ENCODE measurements at places on chromosomes 7 and 10.
A peak's percentile ranks its signal among the peaks of the same experiment; 100 is the strongest.

DNA sequence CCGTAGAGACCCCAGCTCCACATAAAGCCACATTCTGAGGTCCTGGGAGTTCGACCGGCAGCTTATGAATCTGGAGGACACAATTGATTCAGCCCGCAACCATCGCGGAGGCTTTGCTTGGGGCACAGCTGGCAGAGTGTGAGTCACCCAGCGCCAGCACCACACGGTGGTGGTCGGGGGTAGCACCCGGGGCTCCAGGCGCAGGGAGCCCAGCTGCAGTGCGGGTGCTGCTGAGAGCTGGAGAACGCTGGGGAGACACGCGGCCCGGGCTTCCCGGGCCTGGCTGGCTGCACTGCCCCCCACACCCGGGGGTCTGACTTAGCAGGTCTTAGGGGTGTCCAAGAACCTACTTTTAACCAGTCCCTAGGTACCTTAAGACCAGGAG, 87.9 kb downstream of the PAXIP1 start:
- no peak for DNase-seq

DNA sequence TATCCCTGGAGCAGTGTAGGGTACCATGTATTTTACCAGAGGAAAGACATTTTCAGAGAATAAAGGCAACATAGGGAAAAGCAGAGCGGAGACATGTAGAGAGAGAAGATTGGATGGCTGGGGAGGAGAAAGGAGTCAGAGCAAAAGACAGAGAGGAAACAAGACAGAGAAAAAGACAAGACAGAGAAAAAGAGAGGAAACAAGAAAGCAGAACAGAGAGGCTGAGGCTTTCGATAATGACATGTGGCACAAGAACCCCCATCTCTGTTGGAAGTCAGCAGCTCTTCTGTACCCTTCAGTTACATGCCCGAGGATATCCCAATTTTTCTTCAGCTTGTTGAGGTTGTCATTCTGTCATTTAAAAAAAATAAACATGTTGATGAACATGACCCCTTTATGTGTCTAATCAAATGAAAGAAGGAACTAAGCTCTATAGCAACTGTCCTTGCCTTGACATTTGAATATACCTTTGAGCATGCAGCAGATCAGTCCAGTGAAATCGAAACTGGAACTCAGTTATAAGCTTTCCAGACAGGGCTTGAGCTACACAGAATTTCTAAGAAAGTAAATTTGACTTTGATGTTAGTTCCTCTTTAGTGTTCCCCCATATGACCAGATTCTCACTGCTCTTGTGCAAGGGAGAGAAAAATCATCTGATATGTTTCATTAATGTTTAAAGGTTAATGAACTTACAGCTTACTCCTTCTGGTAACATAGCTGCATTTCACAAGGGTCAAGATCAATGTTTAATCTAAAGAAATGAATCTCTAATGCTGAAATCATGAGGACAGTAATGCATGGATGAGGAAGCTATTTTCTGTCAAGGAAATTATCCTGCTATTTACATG, 75.1 kb upstream of the SP4 start:
- no peak for DNase-seq

DNA sequence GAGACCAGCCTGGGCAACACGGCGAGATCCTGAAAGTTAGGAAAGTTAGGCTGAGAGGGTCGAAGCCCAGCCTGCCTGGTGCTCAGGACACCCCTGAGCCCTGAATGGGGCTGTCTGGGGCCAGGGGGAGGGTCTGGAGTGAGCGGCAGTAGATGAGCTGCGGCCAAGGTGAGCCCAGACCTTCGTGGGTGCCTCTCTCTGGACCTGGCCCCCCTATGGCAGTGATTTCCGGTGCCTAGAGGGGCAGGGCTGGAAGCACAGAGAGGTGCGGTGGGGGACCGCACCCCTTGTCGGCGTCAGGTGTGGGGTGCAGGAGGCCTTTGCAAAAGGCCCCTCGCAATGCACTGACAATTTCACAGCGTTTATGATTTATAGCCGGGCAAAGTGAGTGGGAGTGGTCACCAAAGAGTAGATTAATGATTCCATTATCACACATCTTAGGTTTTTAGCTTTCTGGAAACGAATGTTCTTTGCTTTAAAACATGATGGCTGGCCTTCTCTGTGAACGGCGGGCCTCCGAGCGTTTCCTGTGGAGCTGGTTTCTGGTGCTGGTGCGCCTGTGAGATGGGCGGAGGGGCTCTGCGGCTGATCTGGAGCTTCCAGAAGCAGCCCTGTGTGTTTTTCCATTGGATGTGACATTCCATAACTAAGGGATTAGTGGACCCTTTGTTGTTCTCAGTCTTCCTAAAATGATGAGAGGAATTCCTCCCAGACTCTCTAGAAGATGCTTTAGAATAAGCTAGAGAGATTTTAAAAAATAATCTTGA, 171.0 kb upstream of the ZNF32 start:
- DNase-seq: no peak

DNA sequence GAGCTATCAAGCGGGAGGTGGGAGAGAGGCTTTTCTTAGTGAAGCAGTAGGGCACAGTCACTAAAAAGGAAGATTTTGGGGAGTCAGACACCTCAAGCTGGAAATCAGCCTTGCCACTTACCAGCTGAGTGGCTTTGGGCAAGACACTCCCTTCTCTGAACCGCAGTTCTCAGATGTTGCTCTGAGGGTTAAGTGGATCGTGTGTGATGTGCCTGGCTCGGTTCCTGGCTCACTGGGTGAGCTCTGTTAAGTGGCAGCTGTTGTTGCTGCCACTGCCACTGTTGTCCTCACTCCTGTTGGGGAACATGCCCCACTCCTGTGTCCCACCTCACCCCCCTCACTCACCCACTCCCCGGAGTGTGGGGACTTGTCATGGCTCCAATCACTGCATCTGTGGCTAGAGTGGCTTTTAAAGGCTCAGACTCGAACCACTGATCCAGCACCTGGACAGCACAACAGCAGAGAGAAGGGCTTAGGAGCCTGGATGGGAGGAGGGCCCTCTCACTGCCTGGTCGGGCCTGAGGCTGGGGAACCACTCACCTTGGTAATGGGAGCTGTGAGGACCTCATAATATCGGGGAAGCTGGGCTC, 20.0 kb downstream of the PYROXD2 start:
- DNase-seq: no peak

DNA sequence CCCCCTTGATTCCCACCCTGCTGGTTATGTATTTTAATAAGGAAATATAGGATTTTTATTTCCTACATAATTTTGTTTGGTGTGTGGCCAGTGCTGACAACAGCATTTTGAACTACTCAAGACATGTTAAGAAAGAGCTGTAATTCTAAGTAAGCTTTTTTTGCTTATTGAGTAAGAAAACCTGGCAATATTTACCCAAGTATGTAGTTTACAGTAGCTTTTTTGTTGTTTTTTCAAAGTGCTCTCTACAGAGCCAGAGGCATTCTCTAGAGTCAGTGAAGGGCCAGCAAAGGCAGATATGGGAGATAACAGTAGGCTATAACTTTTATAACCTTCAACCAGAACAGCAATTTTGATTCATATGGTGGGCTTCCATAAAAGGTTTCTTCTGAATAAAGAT, 63.2 kb upstream of the TMEM168 start:
- no peak for DNase-seq

DNA sequence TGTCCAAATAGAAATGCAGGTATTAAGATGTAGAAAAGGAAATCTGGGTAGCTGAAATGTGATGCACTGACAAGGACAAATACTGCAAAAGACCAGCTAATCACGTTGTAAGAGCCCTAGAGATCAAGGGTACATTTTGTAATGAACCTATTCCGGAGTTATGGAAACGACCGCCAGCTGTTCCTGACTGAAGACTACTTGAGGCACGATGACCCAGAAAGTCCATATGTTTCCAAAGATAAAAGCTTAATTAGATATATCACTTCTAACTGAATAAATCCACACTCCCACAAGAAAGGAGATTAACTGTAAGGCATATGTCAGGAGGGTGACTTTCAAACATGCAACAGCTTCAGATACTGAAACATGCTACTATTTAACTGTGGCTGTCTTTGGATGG, 253.5 kb downstream of the NSUN6 start:
- no peak for DNase-seq

DNA sequence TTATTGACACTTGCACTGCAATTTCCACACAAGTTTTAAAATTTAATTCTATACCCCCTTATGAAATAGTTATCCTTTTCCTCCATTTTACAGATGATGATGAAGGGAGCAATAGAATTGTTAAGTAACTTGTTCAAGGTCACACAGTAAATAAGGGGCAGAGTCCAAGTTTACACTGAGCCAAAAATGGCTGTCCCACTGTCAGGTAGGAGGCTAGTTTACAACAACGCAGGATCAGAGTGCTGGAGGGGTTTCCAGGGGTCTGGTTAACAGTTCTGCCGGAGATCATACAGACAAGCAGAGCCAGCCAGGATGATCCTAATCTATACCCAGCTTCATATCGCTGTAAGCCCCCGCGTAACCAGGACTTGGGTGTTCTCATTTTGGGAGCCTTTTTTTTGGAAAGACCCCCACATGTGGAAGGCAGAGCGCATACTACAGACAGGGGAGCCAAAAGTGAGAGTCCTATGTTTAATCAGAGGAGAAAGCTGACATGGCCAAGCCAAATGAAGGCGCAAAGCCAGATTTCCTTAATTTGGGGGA, 524 bp upstream of the UNC5B start:
- no peak for DNase-seq

GRCh38 chr10:60434418-60435046, 44.9 kb upstream of the ANK3 start:
- DNase-seq: no peak

DNA sequence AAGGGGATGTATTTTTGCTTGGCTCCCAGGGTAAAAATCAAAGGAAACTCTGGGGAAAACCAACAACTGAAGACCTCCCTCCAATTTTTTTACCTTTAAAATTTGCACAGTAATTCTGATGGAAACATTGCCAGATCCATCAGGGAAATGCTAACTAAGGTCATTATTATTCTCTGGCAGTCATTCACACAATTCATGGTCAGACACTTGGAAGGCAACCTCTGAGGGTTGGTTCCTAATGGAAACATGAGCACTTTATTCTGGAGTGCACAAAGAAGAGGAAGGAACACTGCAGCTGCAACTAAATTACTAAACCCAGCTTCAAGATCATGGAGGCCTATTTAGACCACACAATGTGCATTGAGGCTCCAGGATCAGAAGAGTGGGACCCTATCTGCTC, 34.2 kb downstream of the SRI start:
- DNase-seq: no peak

GRCh38 chr7:135929249-135929648, 47.9 kb downstream of the MTPN start:
- no peak for DNase-seq

DNA sequence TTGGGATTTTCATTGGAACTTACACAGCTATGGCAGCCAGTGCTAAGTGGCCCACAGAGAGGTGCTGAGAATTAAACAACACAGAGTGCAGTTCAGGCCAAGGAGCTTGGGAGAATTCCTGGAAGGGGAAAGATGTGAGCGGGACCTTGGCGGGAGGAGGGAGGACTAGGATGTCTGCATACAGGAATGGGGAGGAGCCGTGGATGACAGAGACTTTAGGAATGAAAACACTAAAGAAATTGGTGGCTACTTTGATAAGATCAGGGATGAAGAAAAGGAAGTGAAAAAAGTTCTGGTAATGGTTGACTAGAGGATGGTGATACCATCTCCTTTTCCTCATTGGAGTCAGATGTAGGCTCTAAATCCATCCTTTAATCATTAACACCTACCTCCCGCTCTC, 234.2 kb upstream of the FZD8 start:
- no peak for DNase-seq

GRCh38 chr10:11017570-11018431, at the start of gene CELF2:
Gene CELF2 (plus strand): TSS chr10:11017872. CDS start chr10:11018090, 218 bp downstream.
- peak; percentile 15 for DNase-seq

DNA sequence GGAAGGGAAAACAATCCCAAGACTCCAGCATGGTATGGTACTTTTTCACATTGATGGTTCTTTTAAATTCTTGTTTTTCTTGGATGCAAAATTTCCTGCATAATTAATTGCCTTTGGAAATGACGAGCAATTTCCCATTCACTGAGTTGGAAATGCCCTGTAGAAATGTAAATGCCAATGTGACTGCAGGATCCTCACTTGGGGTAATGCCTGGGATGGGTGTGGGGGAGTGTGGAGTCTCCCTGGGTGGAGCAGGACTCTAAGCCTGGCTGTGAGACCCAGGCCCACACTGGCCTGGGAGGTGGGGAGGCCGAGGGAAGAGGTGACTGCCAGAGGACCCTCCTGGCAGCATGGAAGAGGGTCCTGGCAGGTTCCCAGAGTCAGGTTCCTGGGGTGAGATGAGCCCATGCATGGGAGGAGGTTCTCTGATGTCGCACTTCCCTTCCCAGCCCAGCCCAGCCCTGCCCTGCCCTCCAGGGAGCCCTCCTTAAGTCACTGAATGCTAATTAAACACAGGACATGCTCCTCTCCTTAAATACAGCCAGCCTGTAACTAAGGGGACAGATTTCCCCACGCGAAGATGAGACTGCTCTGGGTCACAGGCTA, 157.9 kb downstream of the GFRA1 start:
- no peak for DNase-seq

GRCh38 chr10:6951732-6952131, 371.7 kb upstream of the PRKCQ start:
- DNase-seq: no peak

Data from activated effector memory CD4-positive, alpha-beta T cell treated with Interleukin-2 at 50 U/mL for 16 hours (primary cell).